Small intestine (tissue), 16 donors: ENCODE measurements at places on chromosomes 13 and 19.
A peak's percentile ranks its signal among the peaks of the same experiment; 100 is the strongest.

GRCh38 chr13:23703246-23703860 is 133.1 kb downstream of the TNFRSF19 start:
- no peak for DNase-seq

DNA sequence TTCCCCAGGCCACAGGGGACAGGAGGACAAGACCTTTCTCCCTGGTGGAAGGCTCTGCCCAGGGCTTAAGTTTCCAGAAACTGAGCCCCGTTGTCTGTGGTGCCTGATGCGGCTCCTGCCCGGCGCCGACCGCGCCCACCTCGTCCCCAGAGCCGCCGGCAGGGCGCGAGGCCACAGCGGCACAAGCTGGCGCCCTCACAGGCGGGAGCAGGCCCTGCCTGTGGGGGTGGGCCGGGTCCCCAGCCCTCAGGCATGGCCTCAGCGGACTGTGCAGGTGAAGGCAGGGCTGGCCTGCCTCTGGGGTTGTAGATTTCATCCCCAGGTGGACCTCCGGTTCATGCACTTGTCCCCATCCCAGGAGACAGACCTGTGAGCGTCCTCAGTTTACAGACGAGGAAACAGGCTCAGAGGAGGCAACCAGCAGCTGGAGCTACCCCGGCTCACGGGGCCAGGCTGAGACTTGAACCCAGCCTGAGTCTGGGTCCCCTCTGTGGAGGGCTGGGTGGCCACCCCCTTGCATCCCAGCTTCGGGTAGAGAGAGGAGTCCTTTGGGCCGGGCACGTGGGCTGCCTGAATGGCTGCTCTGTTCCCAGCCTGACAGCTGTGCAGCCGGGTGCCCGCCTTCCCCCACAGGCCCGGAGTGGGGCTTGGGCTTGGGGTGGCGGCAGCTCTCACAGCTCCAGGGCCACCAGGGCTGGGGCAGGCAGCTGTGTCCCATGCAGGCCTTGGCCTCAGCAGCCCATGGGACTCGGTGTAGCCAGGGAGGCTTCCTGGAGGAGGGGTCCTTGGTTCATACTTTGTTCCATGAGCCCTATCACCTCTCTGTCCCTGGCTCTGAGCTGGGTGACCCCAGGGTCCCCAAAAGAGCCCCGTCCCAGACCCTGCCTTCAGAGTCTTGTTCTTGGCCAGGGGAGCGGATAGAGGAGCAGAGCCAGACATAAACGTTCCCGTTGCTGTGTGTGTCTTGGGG is 26.8 kb downstream of the PIAS4 start:
- DNase-seq = no peak

- no peak for DNase-seq
These were observed 1440.3 kb downstream of the PCDH9 start for GRCh38 chr13:65789815-65790214.

GRCh38 chr13:31088826-31089420 is 72.8 kb downstream of the HSPH1 start:
- DNase-seq = no peak

DNA sequence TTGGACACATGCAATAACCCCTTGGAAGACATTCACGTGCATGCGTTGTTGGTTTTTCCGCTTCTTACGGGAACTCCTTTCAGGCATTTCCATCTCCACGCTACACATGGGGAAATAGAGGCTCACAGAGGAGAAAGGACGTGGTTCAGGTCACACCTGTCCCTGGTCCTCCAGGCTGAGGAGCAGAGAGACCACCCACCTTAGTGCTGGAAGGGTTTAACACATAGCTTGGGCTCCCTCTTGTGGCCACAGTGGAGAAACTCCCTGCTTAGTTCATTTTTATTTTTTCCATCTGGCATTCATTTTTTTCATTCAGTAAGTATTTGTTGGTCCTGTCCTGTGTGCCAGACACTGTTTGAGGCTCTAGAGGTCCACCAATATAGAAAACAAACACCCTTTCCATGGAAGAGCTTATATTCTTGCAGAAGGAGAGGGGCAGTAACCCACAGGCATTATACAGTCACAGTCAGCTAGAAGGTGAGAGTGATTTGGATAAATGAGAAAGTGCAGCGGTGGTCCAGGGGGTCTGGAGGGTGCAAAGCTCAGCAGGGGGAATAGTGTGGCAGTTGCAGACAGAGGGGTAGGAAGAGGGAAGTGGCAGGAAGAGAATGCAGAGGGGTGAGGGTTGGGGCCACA is 24.2 kb upstream of the TTYH1 start:
- DNase-seq = peak; percentile 62

DNA sequence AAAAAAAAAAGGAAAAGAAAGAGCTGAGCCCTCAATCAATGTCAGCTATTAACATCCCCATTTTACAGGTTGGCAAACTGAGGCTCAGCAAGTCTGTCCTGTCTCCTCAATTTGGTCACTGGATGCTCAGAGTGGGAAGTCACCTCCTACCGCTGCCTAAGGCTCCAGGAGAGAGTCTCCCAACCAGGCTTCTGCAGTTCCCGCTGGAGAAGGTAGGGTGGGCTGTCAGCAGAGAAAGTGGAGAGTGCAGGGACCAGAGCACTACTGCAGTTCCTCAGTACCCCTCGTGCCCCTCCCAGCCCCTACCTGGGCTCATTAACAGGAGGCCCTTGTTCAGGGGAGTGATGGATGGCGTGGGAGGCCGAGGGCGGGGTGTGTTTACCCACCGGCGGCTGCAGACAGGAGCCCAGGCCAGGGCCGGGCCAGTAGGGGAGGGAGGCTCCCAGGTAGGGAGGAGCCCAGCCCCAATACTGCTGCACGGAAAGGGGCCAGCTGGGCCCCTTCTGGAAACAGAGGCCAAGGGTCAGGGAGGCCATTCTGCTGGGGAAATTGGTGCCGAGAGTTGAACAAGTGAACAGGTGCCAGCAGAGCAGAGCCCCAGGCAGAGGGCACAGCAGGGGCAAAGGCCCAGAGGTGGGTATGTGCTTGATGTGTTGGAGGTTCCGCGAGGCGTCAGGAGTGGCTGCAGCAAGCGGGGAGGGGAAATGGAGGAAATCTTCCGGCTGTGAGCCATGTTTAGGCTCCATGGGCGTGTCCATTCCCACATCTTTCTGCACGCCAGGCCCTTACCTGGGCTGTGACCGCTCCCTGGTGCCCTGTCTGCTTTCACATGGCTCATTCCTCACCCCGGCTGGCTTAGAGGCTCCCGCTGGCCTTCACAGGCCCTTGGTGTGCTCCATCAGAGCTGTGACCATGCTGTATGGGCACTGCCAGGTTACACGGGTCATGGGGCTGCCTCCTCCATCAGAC is 7.6 kb upstream of the COMP start:
- peak; percentile 20 for DNase-seq

- DNase-seq = no peak
These were observed 7.7 kb downstream of the PEAK3 start for GRCh38 chr19:2274185-2274711.

GRCh38 chr19:30215248-30215647 is 156.9 kb upstream of the ZNF536 start:
- no peak for DNase-seq
